Stimulated activated CD4-positive, alpha-beta T cell treated with anti-CD3 and anti-CD28 coated beads, Interleukin-1b, Interleukin-23, amount 100 ng/mL, for 48 hours (primary cell): ENCODE measurements at places on chromosomes 6 and 20.

DNA sequence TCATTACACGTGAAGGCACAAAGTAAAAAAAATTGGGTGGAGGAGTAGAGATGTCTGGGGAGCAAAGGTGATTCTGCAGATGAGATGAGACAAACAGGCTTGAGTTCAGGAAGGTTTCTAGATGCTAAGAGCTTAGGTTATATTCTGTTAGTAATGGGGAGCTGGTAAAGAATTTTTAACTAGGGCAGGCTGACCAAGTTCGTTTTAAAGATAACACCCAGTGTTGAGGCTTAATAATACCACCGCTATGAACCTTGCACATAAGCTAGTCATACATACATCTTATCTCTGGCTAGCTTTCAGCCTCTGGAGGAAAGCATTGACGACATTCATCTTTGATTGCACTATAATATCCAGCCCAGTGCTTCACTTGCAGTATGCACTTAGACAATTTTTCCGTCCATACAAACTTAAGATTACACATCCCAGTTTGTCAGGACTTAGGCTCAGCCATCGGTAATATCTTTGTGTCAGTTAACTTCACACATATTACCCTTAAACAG, 12.1 kb downstream of the NHSL1 start:
- no peak for DNase-seq

- no peak for DNase-seq
Measured at GRCh38 chr20:38211200-38212097, 46.4 kb upstream of the TGM2 start.

GRCh38 chr20:41373931-41374920, 7.6 kb upstream of the EMILIN3 start:
- no peak for DNase-seq

DNA sequence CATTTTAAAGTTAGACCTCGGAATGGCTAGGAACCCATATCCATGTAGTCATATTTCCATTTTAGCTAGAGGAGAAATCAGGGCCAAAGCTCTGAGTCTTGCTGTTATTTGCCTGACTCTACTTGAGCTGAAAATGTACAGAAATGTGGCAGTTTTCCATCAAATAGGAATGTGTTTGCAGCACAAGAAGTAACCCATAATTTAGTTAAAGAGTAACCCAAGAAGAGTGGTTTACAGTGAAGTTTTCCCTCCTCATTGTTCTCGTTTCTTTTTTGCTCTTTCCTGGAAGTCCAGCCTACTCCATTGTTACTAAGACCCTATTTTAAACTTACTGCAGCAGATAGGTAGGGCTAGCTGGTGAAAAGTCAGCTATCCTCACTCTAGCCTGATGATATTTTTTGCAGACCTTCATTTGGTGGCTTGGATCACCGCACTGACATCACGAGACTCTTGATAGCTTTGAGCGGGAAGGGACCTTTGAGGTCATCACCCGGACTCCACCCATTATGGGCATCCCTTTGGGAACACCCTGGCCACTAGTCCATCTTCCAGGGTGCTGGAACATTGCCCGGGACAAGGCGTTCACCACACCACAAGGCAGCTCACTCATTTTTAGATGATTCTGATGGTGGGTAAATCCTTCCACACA, 28.0 kb upstream of the ADGRF5 start:
- DNase-seq, result no peak

DNA sequence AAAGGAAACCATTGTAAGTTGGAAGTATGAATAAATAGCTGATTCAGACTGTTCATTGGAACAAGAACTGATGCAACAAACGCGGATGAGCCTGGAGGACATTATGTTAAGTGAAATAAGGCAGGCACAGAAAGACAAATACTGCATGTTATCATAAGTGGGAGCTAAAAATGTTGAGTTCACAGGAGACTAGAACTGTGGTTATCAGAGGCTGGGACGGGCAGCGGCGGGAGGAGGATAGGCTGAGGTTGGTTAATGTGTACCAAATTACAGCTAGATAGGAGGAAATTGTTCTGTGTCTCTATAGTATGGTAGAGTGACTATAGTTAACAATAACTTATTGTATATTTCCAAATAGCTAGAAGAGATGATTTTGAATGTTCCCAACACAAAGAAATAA, 40.8 kb downstream of the FAM229B start:
- DNase-seq, result no peak

DNA sequence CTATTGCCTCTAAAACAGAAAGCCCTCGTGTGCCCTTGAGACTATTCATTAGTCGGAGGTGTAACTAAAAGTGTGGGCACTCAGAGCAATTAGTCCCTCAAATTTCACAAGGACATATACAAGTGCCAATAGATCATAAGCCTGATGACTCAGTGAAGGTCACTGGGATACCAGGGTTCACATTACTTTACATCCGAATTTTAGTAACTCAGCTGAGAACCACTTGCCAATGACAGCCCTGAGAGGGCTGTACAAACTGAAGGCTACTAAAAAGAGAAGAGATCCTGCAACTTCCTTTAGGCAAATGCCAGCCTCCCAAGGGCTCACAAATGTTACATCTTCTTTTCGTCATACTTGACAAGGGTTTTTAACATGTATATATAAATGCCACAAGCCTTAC, 369.6 kb downstream of the TENT5A start:
- no peak for DNase-seq

DNA sequence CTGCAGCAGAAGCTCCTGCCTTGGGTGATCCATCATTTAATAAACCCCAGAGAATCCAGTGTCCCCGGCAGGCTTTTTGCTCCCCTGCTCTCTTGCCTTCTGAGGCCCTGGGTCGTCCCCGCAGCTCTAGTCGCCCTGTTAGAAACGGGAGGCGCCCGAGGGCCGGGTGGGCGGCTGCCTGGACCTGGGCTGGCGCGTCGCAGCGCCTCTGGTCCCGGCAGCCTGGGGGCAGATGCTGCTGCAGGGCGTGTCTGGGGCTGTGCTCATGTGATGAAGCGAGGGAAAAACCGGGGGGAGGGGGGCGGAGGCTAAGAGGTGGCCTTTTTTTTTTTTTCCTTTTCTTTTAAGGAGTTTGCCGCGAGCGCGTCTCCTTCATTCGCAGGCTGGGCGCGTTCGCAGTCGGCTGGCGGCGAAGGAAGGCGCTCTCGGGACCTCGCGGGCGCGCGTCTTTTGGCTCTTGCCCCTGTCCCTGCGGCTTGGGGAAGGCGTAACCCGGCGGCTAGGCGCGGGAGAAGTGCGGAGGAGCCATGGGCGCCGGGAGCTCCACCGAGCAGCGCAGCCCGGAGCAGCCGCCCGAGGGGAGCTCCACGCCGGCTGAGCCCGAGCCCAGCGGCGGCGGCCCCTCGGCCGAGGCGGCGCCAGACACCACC, 394 bp downstream of the AKAP12 start:
- DNase-seq, result peak; percentile 52

DNA sequence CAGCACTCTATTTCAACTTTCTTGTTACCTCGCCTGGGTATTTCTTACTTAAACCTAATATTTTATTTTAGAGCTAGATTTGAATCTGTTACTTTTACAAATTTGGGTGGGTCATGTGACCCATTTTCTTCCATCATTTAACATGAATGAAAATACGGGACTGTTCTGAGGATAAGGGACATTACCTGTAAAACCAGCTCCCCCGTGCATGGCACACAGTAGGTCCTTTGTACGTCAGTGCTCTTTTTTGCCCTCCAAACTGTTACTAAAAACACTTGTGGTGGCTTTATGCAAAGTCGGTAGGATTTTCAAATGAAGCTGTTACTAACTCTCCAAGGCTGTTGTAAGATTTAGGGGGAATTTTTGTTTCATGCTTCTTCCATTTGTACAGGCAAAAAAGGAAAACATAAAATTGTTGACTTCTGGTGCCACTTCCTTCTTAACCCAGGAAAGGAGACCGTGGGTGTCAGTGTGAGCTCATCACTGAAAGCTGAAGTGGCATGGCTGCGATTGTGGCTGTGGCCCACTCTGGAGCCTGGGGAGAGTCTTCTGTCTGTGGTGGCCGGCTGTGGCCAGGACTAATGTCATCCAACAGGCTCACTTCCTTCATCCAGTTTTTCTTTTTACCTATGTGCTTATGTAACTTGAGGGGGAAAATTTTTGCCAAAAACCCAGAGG, 40.2 kb upstream of the PXDC1 start:
- no peak for DNase-seq

DNA sequence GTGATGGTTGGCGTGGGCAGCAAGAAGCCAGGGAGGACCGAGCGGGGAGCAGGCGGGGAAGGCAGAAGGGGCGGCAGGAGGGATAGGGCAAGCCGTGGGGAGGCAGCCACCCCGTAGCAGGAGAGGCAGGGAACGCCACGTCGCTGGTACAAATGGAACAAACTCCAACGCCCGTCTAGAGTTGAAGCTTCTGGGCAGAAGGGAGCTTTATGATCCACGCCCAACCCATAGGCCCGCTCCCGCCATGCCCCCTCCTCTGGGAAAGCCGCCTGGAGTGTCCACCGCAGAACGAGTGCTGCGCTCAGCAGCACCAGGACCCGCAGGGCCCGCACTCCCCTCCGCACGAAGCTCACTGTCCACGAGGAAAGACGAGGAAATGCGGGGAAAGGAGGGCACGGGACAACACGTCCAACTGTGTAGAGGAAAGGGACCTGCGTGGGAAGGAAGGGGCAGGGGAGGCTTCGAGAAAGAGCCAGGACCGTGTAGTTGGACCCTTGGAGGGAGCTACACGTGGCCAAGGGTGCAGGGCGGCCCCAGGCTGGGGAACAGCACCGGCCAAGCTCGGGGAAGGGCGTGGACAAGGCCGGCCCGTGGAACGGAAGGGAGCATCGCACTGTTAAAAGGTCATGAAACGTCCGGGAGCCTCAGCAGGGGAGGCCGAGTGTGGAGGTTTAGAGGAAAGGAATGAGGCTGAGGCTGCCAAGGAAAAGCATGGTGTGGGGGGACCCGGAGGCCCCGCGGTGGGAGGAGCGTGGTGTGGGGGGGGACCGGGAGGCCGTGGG, 204.0 kb downstream of the DLL1 start:
- no peak for DNase-seq

GRCh38 chr20:5369629-5370028, 52.9 kb upstream of the PROKR2 start:
- DNase-seq, result no peak

DNA sequence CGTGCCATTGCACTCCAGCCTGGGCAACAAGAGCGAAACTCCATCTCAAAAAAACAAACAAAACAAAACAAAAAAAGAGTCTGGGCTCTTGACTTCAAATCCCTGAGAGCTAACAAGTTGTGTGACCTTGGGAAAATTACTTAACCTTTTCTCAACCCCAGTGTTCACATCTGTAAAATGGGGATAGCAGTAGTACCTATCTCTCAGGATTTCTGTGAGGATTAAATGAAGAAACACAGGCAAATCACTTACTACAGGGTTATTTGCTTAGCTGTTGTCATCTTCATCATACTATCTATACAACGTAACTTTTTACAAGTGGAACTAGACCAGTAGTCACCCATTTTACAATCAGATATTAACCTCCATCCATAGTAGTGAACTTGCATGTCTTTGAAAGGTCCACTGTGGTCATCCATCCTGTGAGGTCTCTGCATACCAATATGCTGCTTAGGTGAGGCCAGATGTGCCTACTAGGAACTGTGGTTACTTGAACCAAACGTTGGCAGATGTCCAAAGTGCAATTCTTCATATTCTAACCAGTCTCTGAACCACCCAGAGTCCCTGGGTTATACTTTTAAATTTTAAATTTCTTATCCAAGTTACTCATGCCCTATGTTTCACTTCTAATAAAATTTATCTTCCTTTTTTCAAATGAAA, 128.9 kb upstream of the BEND3 start:
- DNase-seq, result no peak

DNA sequence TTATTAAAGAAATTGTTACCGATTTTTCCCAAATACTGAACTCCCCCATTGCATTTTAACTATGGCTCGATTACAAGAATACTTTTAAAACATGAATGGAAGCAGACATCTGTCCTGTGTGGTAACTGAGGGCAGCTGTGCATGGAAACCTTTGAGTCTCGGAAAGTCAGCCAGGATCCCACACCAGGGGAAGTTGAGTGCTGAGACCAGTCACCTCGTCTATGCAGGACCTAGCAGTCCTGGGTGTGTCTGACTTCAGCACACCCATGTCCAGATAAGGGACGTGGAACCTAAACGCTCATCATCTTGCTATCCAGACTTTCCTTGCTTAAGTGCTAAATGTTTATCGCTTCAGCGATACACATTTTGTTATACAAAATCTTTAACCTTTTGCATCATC, 6.1 kb downstream of the RIN2 start:
- no peak for DNase-seq
